SK-N-SH treated with all-trans-retinoic acid at 6 μM for 48 hours (cell line): ENCODE measurements at places on chromosomes 2 and 18.

GRCh38 chr2:15460112-15460620 is 101.0 kb downstream of the NBAS start:
- no peak for ATAC-seq

GRCh38 chr2:36406296-36406695 is 50.7 kb downstream of the CRIM1 start:
- ATAC-seq: no peak

- no peak for ATAC-seq
Observed at GRCh38 chr2:72898585-72898906, 11.3 kb downstream of the SPR start.

GRCh38 chr2:43464590-43464989 is 131.2 kb downstream of the THADA start:
- ATAC-seq: no peak

- ATAC-seq: no peak
Observed at GRCh38 chr2:109282865-109283264, 153.9 kb downstream of the SH3RF3 start.

- ATAC-seq: no peak
Observed at GRCh38 chr2:181483876-181484275, 26.7 kb downstream of the ITGA4 start.

DNA sequence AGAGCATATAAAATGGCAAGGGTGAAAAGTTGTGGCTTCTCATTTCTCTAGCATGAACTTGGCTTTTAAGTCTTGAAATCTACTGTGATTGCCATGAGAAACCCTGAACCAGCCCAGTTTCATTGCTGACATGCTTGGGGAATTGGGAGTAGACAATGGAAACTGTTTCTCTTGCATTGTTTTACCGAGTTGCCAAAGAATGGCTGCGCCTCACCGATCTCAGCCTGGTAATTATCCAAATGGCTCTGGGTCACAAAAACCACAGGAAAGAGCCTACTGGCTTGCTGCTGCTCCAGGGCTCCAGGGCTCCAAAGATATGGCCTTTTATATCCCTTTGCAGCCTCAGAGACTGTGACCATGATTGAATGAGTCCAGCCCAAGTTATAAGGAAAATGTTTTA is 310.4 kb upstream of the NT5C1B start:
- ATAC-seq: no peak

GRCh38 chr2:45637440-45637839 is 14.0 kb upstream of the PRKCE start:
- no peak for ATAC-seq

DNA sequence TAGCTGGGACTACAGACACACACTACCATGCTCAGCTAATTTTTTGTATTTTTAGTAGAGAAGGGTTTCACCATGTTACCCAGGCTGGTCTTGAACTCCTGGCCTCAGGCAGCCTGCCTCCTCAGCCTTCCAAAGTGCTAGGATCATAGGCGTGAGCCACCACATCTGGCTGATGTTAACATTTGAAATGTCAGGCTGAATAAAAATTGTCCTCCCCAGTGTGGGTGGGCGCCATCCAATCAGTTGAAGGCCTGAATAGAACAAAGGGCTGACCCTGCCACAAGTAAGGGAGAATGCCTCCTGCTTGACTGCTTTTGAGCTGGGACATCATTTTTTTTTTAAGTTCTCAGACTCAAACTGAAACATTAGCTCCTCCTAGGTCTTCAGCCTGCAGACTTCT is 21.0 kb upstream of the RHOB start:
- no peak for ATAC-seq

GRCh38 chr18:57885931-57886330 is 82.8 kb upstream of the ATP8B1 start:
- ATAC-seq: no peak

- ATAC-seq: no peak
Observed at GRCh38 chr2:190596993-190597392, 51.9 kb upstream of the NAB1 start.

DNA sequence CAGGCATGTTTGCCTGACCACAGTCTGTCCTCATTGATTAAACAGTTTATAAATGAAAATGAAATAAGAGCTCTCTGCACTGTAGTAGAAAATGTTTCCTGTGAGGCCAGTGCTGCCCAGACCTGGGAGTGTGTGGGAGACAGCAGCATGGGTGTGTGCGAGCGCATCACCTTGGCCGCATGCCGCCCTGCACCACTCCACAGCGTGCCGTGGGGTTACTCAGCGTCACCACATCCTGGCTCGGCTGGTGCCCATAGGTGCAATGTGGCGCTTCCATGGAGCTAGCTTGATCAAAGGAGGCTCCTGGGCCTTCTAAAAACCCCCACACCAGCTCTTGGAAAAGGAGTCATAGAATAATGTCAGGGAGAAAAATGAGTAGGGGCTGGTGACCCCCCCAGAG is 76.0 kb upstream of the EPC2 start:
- ATAC-seq: peak; percentile 50; the same call in 2 of the 3 replicates

DNA sequence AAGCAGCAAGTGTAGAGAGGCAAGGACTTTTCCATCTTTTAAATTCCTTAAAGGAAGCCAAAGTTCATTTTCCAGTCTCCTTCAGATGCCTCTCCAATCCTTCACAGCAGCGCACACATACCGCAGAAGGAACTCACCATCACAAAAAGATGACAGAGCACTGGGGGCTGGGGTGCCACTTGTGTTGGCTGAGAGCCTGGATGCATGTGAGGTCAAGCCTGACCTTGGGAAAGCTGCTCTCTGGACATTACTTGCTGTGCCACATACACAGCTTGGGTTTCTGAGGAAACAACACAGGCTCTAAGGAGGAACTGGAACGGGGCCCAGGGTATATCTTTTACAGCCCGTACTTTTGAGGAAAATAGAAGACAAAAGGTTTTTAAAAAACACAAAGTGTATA is 364.3 kb upstream of the MEX3C start:
- no peak for ATAC-seq
